Natural killer cell (primary cell): ENCODE measurements at places on chromosomes 1 and 21.

DNA sequence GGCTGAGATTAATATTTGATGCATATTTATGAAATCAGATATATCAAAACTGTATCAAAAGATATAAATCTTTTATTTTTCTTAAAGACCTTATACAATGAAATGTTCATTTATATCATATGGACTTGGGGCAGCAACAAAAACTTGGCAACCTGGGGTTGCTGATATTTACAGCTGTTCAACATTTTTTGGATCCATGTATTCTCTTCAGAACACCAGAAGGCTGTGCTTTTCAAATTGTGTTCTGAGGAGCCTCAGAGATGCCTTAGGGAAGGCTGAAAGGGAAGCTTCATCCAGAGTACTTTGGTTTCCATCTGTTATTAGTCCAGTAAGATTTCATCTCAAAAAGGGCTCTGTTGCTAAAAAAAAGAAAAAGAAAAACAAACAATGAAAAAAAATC lies 94.8 kb downstream of the DISC1 start:
- DNase-seq: no peak

DNA sequence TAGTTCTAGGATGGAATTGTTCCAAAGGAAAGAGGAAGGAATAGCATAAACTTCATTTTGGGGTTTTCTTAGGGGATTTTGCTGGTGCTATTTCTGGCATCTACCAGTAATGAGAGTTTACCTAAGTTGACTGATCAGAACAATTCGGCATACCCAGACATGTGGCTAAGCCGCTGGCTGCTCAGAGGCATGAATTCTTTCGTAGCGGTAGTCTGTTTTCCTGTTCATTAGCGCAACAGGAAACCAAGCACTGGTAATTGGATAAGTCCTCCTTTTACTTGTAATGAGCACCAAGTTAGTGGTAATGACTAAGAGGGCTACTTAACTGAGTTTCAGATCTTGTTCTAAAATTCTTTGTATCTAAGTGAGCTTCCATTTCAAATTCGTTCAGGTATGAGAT lies 38.6 kb downstream of the C21orf91 start:
- no peak for DNase-seq

DNA sequence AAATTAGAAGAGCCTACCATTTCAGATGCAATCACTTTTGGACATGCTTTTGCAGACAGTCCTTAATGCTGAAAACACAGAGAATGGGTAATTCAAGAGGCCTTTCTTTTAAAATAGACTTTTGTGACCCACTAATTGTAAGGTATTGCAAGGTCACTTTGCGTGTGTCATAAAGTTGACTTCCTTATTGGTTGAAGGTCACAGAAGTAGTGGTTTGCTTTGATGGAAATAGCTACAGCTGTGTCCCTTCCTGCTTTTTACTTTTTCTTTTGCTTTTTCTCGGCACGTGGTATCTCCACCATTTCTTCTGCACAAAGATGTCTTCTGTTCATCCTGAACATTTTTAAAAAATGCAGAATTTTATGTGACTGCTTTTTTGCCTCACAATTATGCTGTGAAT lies 146.8 kb downstream of the DYRK1A start:
- DNase-seq: no peak

- peak; percentile 86 for DNase-seq
Measured at GRCh38 chr1:156797212-156797871, 19.3 kb downstream of the SH2D2A start.

DNA sequence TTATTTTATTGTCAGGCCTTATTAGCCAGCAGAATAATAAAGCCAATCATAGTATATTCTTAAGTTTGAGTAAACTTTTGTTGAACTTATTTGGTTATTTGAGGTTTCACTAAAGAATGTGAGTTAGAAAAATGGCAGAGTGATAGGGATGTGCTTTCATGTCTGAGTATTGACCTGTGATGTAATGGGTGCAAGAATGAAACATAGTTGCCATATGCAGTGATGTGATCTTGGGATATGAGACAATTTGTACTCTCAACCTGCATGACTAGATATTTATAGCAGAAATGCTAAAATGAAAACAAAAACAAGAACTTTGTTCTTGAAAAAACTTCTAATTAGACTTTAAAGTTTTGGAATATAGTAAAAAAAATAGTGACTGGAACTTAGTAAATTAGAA lies 97.9 kb downstream of the DISP1 start:
- DNase-seq: no peak
